ENCODE measurements at places on chromosomes 2 and 18.

DNA sequence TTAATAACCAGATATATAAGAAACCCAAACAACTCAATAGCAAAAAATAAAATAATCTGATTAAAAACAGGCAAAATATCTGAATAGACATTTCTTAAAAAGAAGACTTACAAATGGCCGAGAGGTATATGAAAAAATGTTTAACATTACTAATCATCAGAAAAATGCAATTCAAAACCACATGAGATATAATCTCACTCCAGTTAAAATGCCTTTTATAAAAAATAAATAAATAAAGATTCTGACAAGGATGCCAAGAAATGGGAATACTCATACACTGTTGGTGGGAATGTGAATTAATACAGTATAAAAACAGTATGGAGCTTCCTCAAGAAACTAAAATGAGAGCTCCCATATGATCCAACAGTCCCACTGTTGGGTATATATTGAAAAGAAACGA lies 33.9 kb upstream of the BMP10 start:
- no peak for DNase-seq

GRCh38 chr18:79795446-79795845 lies 2.3 kb upstream of the KCNG2 start:
- no peak for DNase-seq

- no peak for DNase-seq
These were observed 797.7 kb downstream of the MBD2 start for GRCh38 chr18:53426666-53427184.

GRCh38 chr2:112846031-112846430 lies 9.5 kb upstream of the IL1B start:
- DNase-seq = no peak

GRCh38 chr2:8592736-8593135 lies 89.1 kb upstream of the ID2 start:
- DNase-seq = no peak

Data from activated CD8-positive, alpha-beta memory T cell treated with anti-CD3 and anti-CD28 coated beads for 1 hour (primary cell).